Umbilical cord (tissue), 2 donors: ENCODE measurements at places on chromosomes 16 and 17. TPM values are rescaled to one million over a fixed set of nuclear protein-coding genes. Genes with fewer than 3 reads are reported as not detected.
A peak's percentile ranks its signal among the peaks of the same experiment; 100 is the strongest.

Gene TMED6
- not detected for total RNA-seq

Gene KRTAP3-1
- not detected for total RNA-seq

Gene TMEM235
- 0.96 TPM for total RNA-seq

Gene DNAAF8
- 0.24 TPM for total RNA-seq

Gene GUCY2D
- 0.72 TPM for total RNA-seq

Gene KRTAP4-4
- total RNA-seq = 2.6 TPM

GRCh38 chr16:3589441-3589921, 12.3 kb upstream of the NLRC3 start:
- no peak for DNase-seq

DNA sequence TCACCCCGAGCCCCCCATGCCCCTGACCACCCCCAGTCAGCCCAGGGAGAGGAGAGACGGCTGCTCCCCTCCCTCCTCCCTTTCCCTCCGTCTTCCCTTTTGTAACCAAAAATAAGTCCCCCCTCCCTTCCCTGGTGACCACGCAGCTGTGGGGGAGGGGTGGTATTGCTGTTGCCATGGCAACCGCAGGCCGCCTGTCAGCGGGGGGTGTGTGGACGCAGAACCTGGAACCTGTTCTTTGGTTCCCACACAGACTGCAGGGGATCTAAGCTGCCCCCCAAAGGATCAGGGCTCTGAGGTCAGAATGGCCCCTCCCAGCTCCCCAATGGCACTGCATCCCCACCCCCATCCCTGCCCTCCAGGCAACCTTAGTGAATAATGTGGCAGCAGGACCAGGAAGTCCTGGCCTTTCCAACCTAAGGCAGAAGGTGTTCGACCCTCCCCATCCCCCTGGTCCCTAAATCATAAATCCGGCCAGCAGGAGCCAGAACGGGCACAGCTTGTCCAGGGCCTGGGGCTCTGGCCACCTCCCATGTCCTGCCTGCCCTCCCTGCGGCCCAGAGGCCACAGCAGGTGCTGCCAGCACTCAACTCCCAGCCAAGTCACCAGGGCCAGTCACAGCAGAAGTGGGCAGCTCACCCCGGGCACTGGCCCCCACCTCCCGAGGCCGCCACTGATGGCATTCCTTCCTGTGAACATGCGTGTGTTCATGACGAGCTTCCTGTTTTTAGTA, 12.0 kb downstream of the CA4 start:
- no peak for DNase-seq

DNA sequence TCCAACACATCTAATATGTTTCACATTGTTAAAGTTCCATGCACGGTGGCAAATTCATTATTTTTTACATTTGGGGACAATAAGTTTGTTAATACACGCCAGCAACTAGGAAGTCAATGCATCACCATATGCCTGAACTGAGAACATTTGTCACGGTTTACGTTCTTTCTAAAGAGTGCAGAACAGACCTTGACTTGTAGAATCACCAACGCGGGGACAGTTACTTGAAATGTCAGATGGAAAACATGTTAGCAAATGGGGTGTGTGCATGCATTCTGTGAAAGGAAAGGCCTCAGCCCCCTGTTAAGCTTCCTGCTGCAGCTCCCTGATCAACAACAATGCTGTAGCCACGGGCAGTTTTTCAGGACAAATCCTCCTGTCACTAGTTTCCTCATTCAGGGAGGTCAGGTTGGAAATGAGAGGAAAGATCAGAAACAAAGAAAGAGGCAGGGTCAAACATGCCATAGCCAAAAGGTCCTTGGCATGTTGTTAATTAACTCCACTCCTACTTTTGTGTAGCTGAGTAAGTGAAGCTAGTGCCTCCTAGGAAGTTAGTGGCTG, 18.4 kb downstream of the SMIM36 start:
- DNase-seq = no peak

GRCh38 chr16:22014271-22014873, 6.5 kb downstream of the MOSMO start:
- DNase-seq = no peak

- DNase-seq = no peak
Observed at GRCh38 chr17:3972931-3973330, 8.7 kb upstream of the ATP2A3 start.

DNA sequence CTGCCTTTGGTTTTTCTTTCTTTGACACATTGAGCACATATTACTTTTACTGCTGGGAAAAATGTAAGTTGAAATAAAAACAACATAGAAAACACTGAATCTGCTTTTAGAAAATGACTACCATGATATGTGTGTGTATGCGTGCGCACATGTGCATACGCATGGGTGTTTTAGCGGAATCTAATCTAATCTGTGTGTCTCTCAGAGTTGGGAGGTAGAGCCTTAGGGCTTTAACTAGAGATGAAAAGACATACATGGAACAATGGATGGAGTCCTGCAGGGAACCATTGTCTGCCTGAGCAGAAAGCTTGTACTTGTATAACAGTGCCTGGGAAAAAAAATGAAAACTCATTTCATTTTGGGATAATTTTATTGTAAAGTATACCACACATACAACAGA, 12.4 kb downstream of the SLFN5 start:
- no peak for DNase-seq

DNA sequence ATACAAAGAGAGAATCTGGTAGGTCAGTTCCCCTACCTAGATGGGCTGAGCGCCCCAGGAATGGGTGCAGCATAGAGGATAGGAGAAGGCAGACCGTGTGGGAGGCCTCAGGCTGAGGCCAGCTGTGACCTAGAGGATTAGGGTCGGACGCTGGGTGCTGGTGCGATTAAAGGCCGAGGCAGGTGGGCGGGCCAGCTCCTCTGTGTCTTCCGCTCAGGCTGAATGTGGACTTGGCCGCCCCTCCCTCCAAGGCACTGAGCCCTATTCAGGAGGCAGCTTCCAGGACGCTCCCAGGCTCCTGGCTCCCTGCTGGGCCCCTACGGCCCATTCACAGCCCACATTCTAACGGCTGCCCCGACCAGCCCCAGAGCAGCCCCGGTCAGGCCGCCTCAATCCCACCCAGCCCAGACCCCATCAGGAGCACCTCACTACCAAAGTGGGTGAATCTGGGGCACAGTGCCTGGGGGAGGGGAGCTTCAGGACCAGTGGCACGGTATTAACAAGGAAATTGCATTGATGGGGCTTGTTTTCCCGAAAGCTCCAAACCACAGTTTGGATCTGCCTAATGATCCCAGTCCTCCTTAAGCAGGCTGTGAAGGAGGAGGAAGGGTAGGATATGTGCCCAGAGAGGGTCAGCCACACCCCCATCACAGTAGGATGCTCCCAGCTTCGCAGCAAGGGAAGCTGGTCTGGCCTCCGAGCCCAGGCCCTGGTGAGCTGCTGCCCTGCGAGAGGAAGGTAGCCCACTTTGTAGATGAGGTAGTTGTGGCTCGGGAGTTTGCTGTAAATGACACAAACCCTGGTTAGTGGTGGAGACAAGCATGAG, 14.5 kb downstream of the RHBDL3 start:
- DNase-seq = no peak

DNA sequence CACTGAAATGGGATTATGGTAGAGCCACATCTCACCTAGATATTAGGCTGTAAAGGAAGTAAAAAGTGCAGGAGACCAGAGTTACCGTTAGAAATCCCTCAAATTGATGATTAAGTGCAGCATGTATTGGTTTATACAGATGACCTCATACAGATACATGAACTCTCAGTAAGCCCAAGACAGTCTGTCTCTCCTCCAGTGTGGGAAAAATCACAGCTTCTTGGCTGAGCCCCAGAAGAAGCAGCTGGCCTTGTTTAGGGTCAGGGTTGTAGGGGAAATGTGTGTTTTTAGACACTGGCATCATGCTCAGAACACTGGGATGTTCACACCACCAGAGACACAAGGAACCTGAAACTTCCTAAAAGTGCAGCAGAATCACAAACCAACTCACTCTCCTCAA, 135.9 kb downstream of the KATNIP start:
- DNase-seq = no peak

GRCh38 chr17:58630883-58631522, 60.8 kb downstream of the TEX14 start:
- DNase-seq = no peak

DNA sequence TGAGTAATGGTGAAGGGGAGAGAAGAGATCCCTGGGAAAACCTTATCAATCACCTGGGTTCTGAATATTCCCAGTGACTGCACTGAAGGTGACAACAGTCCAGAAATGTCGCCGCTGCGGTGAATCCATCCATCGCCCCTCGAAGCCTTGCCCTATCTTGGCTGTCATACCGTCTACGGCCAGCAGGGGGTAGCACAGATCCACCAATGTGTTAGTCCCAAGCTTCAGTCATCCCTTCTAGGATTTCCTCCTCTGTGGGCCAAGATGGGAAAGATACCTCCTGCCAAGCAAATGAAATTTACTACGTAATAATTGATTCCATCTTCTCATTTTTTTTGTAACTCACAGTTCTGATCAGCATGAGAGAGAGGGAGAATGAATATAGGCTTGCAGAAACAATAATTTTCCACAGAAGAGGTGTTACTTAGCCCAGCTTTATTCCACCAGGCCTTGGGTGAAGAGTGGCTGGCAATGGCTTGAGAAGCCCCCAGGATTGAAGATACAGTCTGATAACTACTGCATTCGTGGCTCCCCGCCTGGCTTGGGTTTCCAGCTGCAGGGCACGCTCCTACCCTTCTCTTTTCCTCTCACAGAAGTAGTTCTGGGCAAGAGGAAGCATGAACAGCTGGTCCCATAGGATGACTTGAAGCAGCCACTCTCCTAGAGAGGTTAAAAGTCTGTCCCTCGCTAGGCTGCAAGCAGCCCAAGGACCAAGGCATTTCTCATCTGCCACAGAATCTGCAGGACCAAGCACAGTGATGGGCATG, 2.6 kb upstream of the FMNL1 start:
- DNase-seq = peak; percentile 77

GRCh38 chr16:57722210-57722499, 13.4 kb upstream of the KATNB1 start:
- no peak for DNase-seq

- no peak for DNase-seq
Observed at GRCh38 chr16:27310576-27311447, 3.0 kb upstream of the IL4R start.
